ENCODE measurements at places on chromosomes 7 and 10.

DNA sequence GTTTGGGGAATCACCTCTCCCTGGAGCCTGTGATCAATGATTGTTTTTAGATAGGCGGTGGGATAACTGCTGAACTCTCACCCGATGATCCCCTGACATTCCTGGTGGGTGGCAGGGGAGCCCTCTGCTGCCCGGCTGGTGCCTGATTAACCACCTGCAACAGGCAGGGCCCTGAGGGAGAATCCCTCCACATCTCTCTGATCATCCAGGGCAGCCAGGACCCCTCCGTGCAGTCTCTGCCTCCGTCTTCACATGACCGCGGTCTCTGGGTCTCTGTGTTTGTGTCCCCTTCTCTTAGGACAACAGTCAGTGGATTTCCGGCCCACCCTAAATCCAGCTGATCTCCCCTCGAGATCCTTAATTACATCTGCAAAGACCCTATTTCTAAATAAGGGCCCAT, 17.4 kb downstream of the CALML5 start:
- DNase-seq: no peak

DNA sequence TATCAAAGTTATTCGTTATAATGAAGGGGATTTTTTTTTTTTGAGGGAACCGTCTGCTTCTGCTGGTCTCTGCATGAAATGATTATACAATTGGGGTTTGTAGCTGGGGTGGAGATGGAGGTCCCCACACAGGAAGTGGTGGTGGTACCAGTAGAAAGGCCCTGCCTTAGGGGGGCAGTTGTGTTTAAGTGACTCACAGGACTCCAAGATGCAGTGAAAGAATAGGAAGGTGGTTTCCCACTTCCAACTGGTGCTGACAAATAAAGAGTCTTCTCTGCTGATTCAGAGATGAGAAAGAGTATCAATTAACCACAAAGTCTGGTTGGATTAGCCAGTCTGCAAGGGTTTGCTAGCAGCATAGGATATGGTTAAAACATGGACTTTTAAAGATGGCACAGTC, 376.0 kb downstream of the SORCS3 start:
- DNase-seq: no peak

- DNase-seq: no peak
Measured at GRCh38 chr10:70441161-70441894, at the start of gene NODAL. TSS of gene NODAL (minus strand) at chr10:70441681. CDS start at chr10:70441667, 14 bp downstream.

- no peak for DNase-seq
Measured at GRCh38 chr10:110033701-110034235, 26.0 kb downstream of the ADD3 start.

- no peak for DNase-seq
Measured at GRCh38 chr7:157392256-157393037, 55.6 kb downstream of the DNAJB6 start.

DNA sequence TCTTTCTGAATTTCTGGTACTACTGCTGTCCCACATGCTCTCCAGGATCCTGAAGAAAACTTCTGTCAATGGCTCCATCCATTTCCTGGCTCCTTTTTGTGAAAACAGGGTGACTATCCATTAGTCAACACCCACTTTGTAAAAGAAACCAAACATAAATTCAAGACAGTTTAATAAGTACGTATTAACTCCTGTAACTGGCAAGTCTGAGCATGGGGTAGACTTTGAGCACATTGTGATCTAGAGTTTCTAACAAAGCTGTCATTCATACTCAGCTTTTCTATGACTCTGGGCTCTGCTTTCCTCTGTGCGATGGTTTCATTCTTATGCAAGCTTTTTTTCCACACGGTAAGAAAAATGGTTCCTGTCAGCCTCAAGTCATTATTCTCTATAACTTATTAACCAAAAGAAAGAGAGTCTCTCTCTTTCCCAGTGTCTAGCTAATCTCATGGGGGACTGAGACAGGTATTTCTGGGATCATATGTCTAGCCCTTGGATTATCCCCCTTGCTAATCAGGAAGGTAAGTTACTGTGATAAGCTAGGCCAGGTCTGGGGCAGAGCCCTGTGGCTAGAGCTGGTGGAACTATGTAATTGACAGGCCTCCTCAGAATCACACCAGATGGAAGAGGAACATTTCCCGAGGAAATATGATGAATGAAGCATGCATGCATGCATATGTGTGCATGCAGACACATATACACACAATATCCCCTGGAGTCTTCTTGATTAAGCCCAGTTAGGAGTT, 98.5 kb downstream of the GNAI1 start:
- no peak for DNase-seq

- DNase-seq: no peak
Measured at GRCh38 chr10:79433324-79434222, 11.9 kb downstream of the ZCCHC24 start.

GRCh38 chr7:80634505-80634904, 3.9 kb upstream of the CD36 start:
- DNase-seq: no peak

- DNase-seq: no peak
Measured at GRCh38 chr10:102421757-102422512, 1.3 kb downstream of the FBXL15 start.

GRCh38 chr10:6151087-6151977, 51.4 kb upstream of the PFKFB3 start:
- DNase-seq: no peak

DNA sequence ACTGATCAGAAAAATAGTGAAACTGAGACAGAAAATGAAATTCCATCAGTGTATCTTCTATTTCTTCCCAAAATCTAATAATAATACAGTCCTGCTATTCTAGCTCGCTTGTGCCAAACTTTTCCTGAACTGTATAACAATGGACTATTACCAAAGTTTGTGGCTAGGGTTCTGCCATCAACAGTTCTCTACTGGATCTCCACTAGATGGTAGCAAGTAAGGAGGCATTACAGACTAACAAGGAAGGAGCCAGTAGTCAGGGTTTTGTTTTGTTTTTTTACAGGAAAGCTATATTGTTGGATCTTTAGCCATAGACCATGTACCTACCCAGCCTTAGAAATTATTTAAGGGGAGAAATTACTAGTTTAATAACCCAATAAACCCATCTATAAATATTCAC, 10.8 kb downstream of the MTERF1 start:
- no peak for DNase-seq

DNA sequence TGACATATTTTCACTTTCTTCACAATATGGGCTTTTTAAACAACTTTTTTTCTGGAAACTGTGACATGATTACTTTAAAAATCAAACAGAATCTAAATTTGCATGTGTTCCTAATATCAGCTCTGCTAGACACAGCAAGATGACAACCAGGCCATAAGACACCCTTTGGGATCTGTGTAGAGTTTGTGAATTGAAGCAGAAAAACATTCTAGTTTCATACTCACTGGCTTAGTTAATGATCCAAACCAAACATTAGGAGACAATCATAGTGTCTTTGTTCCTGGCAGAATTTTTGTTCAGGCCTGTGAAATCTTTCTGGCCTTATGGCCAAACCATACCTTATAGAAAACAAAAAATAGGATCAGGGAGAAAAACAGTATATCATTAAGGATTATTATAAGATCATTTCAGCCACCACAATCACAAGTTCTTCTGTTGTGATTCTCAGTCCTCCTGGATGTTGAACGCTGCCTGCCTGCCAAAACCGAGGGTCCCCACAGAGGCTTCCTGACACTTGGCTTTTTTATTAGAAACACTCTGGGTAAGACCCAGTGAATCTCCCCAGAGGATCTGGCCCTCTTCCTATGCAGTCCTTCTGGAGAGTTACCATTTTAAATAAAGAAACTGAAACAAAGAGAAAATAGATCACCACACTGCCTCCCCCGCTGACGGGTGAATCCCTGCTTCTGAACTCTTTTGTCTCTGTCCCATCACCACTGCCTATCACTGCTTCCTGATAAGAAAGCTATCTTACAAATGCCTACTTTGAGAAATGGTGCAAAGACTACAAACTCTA, 79.2 kb upstream of the PPP1R3C start:
- DNase-seq: no peak

GRCh38 chr7:95905167-95905566, 132.8 kb downstream of the DYNC1I1 start:
- no peak for DNase-seq

- no peak for DNase-seq
Measured at GRCh38 chr10:73019100-73019499, 64.5 kb upstream of the PLA2G12B start.

DNA sequence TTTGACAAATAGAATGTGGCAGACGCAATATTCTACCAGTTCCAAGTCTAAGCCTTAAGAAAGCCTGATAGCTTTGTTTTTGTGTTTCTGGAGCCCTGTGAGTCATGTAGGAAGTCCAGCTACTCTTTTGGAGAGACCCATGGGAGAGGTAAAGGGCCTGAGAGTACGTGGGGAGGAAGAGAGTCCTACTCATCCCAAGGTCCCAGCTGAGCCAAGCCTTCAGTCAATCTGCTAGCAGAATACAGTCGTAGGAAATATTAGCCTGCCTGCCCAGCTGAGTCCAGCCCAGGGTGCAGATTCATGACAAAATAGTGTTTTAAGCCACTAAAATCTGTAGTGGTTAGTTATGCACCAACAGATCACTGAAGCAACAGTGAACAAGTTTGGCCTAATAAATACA, 9.0 kb upstream of the GNA12 start:
- no peak for DNase-seq

- no peak for DNase-seq
Measured at GRCh38 chr10:7610651-7611389, 55.9 kb downstream of the ITIH5 start.

Measured in esophagus squamous epithelium (tissue), 5 donors.